Activated CD4-positive, alpha-beta T cell treated with anti-CD3 and anti-CD28 coated beads for 1 hour (primary cell): ENCODE measurements at places on chromosomes 13 and 19.

GRCh38 chr19:23203841-23204344, 46.3 kb downstream of the ZNF724 start:
- DNase-seq, result no peak

- no peak for DNase-seq
Observed at GRCh38 chr19:17060802-17061201, 14.4 kb downstream of the HAUS8 start.

DNA sequence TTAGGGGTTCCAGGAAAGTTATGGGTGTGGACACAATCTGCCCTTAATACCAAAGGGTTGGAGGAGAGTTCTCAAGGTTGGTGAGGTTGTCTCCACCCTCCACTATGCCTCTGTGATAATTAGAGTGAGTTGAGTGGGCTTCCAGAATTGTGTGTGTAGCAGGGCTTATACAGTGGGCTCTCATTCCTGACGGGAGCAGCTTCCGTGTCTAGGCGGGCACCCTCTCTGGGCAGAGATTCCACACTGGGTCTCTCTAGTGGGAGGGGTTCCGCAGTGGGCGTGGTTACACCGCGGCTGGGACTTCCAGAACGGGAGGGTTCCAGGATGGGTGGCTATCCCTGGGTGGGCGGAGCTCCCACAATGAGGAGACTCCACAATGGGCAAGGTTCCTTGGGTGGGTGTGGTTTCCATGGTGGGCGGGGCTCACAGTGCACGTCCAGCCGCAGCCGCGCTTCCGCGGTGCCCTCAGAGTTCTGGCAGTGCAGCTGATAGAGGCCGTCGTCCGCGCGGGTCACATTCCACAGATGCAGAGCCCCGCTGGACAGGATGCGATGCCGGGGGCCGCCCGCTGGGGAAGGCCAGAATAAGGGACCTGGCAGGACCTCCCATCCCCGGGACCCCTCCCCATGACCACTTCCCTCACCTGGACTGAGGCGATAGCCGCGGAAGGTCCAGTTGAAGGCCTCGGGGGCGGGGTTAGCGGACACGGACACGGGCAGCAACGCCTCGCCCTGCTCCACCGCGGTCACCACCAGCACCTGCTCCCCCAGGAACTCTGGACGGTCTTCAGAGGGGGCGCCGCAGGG, 8.4 kb downstream of the NPHS1 start:
- DNase-seq, result no peak

DNA sequence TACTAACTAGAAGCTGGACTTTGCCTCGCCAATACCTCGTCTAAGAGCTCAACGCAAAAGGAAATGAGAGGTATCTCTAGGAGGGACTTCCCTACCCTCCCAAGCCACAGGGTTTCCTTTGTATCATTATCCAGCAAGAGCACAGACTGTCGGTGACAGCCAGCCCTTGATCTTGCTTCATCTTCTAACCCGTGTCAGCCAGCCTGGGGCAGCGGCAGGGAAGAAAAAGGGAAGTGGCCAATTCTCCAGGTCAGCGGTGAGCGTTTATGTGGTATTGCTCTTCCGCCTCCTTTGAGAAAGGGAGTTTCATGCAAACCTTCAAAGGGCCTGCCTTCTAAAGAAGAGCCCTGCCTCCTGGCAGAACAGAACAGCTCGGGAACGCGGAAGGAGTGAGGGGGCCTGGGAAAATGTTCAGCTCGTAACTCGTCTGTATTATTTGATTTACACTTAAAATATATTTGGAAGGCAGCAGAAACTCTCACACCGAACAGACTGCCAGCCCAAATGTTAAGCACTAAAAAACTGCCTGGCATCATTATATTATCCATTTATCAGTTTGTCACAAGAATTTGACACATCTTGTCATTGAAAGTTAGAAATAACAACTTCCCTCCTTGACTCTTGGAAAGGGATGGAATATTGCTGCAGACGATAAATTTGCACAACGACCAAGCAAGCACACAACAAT, 41.8 kb downstream of the EFNB2 start:
- DNase-seq, result no peak

GRCh38 chr13:29046588-29046987, 226.4 kb downstream of the MTUS2 start:
- no peak for DNase-seq

DNA sequence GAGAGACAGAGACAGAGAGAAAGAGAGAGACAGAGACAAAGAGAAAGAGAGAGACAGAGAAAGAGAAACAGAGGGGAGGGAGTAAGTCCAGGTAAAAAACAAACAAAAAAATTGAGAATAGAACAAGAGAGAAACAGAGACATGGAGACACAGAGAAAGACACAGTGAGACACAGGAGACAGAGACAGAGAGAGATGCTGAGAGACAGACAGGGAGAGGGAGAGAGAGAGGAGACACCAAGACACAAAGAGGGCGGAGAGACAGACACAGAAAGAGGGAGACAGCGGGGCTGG, 5.8 kb upstream of the PROZ start:
- no peak for DNase-seq

- no peak for DNase-seq
Observed at GRCh38 chr19:49243726-49244125, 81.3 kb downstream of the SLC6A16 start.

GRCh38 chr13:101554420-101555125, 102.1 kb downstream of the ITGBL1 start:
- DNase-seq, result no peak

GRCh38 chr19:7595466-7596133, at the start of gene CAMSAP3:
Gene CAMSAP3 (plus strand): TSS chr19:7595863. CDS start chr19:7596003, 140 bp downstream.
- DNase-seq, result peak; percentile 15

DNA sequence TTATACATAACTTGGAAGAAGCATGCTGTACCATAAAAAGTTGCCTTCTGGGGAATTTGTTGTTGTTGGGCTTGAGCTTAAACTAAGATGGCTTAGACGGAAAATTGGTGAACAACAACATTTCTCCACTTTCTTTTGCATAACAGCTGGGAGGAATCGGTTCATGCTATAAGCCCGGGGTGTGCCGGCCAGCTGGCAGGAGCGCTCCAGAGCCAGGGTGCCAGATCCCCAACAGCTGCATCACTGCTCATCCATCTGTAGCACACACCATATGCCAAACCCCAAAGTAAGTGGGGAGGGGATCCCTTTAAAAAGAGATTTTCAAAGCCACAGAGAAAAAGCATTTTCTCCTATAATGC, 419.5 kb upstream of the ARGLU1 start:
- DNase-seq, result no peak

GRCh38 chr19:383922-384798, 24.8 kb downstream of the C2CD4C start:
- DNase-seq, result no peak
